ENCODE measurements at places on chromosomes 7 and 10.

DNA sequence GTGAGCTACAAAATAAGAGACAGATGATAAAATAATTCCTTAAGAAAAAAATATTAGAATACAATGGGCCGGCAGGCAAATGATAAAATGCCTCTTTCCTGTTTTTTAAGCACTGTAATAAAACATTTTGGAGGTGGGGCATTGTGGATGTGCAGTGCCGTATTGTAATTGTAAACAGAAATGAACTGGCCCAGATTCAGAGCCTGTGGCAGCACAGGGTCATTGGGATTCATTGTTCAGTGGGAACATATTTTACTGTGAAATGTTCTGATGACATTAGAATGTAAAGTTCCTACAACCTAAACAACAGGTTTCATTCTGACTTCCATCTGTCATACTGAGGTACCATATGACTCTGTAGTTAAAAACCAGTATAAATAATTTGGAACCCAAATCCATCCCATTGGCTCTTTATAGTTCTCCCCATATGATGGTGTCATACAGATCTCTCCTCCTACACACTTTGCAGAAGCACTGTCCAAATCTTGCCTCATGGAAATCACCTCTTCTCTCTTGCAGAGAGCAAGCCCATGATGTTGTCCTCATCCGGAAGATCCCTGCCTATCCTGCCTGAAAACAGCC lies 264.6 kb downstream of the WDR37 start:
- DNase-seq = no peak

- no peak for DNase-seq
These were observed 270.1 kb downstream of the PTPRN2 start for GRCh38 chr7:158317238-158318205.

DNA sequence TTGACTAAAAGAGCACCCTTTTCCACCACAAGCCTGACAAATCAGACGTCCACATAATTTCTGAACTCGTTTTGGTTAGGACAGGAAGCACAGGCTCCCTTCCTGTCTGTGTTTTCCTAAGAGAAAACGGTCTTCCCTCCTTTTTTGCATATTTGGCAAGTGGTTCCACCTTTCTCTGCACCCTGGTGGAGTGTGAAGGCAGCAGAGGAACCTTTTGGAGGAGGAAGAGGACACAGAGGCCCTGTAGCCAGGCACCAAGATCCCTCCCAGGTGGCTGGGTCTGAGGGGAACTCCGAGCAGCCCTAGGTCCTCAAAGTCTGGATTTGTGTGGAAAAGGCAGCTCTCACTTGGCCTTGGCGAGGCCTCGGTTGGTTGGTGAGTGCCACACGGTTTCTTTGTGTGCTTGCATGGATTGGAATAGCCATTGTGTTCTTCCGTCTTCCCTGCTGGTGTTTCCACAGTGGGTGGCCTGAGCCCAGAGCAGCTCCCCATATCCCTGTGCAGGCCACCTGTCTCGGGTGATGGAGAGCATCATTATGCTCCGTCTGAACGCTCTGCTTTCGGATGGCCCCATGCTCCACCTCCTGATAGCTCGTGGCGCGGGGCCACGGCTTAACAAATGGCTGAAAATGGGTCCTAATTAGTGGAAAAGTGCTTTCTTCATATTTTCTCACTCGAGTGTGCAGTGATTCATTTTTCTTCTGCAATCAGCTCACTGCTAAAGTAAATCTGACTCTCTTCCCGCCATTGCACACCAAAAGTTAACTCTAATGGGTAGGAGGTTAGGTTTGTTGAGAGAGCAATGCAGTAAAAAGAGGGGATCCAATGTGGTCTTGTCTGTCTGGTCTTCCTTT lies 4.2 kb downstream of the IKZF1 start:
- DNase-seq = no peak

- no peak for DNase-seq
These were observed 84.4 kb downstream of the GLI3 start for GRCh38 chr7:42152329-42153205.

DNA sequence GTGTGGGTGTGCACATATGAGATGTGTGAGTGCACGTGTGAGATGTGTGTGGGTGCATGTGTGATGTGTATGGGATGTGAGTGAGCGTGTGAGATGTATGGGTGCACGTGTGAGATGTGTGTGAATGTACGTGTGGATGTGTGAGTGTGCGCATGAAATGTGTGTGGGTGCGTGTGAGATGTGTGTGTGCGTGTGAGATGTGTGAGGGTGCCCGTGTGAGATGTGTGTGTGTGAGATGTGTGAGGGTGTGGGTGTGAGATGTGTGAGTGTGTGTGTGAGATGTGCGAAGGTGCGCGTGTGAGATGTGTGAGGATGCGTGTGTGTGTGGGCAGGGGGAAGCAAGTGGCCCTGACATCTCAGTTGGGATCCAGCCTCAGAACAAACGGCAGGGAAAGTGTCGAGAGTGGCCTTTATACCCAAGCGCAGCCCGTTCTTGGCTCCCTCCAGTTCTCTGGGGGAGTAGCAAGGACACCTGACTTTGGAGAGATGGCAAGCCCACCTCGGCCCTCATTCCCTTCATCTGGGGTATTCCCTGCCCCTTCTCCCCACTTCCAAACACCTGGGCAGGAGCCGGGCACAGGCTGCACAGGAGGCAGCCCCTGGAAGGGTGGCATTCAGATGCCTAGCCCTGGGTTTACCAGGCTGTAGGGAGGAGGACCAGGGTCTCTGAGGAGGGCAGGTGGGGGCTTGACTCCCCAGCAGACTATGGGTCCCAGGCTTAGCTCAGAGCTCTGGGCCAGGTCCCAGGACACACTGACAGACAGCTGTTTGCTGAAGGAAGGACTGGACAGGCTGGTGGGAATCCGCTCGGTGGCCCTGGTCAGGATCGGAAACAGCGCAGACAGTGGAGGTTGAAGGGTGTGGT lies 31.6 kb downstream of the PPIF start:
- DNase-seq = no peak

- DNase-seq = no peak
These were observed 30.3 kb downstream of the FOXL3 start for GRCh38 chr7:320297-320696.

DNA sequence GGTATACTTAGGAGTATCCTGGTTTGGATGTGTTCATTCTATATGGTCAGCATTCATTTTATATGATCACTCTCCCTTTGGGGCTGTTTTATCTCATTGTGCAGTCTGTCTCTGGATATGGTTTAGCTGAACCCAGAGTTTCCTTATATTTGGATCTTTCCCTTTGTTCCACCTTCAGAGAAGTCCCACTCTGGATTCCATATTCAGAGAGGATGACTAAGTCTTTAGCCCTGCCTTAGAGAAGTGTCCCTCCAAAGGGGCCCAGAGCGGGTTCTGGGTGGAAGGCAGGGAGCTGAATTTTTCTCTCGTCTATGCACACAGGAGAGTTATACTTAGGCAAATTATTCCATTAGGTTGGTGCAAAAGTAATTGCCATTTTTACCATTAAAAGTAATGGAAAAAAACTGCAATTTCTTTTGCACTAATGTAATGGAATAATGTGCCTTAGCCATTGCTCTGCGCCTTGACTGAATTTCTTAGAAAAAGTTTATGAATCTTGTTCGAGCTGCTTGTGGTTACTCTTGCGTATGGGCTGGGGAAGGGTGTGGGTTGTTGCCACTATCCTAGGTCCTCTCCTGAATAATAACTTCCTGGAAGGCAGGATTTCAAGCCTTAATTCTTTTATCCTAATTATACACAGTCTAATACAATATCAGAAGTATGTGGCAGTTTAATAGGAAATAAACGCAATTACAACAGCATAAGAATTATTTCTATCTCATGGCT lies 74.2 kb upstream of the MTPN start:
- no peak for DNase-seq

GRCh38 chr7:29839302-29839701 lies 33.0 kb downstream of the WIPF3 start:
- no peak for DNase-seq

- DNase-seq = no peak
These were observed 15.5 kb downstream of the ZNF487 start for GRCh38 chr10:43452356-43452914.

Measured in stimulated activated CD8-positive, alpha-beta memory T cell treated with anti-CD3 and anti-CD28 coated beads, Interleukin-2, amount 100 ng/mL, for 1 hour (primary cell).